ENCODE measurements at places on chromosomes 5 and 9. TPM values are rescaled to one million over a fixed set of nuclear protein-coding genes. Genes with fewer than 3 reads are reported as not detected.

Gene DMRT3
- not detected for total RNA-seq

Gene TAF11L10
- total RNA-seq, result not detected

Gene LCN2
- not detected for total RNA-seq

Gene SH3TC2
- total RNA-seq, result 15.4 TPM
